Activated CD4-positive, alpha-beta T cell treated with anti-CD3 and anti-CD28 coated beads, Interleukin-2, amount 50 U/mL, for 1 hour (primary cell): ENCODE measurements at places on chromosomes 5 and 9.

DNA sequence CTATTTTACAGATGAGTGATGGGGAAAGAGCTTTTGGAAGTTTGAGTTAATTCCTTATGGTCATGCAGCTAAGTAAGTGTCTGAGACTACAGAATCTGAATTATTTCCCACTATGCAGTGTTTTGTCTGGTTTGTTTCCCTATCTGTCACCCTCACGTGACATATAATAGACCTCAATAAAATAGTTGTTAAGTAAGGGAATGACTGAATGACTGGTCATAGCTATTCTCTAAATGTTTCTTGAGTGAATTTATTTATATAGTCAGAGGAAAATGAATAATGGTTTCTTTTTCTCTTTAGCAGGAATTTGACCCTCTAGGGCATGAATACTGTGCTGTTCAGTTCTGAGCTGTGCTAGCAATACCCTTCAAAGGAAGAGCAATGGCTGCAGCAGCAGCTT lies 10.3 kb downstream of the TRIM32 start:
- no peak for DNase-seq

GRCh38 chr9:35842020-35842745 lies 13.2 kb downstream of the TMEM8B start:
- DNase-seq, result no peak

- no peak for DNase-seq
These were observed at the start of gene NFIB for GRCh38 chr9:14313951-14314423. NFIB (minus strand) TSS chr9:14314141; CDS start chr9:14313511, 630 bp downstream.

DNA sequence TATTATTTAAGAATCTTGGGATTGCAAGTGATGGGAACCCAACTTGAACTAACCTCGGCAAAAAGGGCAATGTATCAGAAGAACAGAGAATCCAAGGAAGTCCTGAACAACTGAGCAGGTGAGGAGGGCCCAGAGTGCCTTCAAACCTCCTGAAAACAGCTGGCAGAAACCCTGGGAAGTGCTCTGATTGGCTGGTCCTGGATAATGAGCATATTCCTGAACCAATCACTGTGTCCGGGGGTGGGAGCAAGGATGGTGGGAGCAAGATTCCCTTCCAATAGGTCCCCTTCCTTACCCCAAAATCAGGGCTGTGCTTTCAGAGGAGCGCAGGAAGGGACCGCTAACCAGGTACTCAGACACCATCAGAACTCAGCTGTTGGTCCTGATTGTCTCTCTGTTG lies 31.9 kb upstream of the TBC1D2 start:
- no peak for DNase-seq

- no peak for DNase-seq
These were observed at the start of the genes BHMT2 and DMGDH for GRCh38 chr5:79069488-79070349. BHMT2 (plus strand) TSS chr5:79069767; CDS start chr5:79069783, 16 bp downstream. DMGDH (minus strand) TSS chr5:79069674; CDS start chr5:79069620, 54 bp downstream.
